DMS 273 treated with DMSO at 0.1 percent for 48 hours (cell line): ENCODE measurements at places on chromosomes 11 and 22.

- DNase-seq, result no peak
These were observed 55.3 kb upstream of the CD44 start for GRCh38 chr11:35083431-35084238.

GRCh38 chr11:123235656-123236261 lies 40.7 kb upstream of the CLMP start:
- no peak for DNase-seq

DNA sequence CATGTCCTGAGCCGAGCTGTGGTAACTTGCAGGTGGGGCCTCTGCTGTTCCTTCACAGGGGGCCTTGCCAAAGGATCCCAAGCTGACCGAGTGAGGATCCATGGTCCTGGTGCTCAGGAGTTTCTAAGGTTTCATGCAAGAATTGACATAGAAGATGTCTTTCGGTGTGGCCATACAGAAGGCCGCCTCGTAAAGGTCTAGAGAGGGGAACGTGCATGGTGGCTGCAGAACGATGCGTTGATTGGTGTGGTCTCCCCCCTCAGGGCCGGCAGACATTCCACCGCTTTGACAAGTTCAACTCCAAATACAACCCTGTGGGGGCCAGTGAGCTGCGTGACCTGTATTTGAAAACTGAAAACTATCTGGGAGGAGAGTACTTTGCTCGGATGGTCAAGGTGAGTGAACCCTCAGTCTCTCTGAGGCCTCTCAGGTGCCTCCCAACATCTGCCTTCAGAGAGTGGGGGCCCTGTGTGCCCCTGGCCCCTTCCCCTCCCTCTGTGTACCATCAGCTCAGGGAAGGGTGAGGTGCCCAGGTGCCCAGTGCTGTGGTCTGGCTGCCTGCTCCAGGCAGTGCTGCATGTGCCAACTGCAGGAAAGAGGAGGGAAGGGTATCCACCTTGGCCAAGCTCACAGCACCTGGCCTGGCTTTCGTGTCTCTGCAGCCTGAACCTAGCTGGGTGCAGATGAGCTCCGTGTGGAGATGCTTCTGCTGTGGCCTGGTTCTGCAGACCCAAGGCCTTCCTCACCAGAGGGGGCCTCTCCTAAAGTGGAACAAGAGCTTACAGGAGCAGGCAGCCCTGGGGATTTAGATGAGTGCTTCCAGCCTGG lies 39.8 kb downstream of the AMPD3 start:
- no peak for DNase-seq

DNA sequence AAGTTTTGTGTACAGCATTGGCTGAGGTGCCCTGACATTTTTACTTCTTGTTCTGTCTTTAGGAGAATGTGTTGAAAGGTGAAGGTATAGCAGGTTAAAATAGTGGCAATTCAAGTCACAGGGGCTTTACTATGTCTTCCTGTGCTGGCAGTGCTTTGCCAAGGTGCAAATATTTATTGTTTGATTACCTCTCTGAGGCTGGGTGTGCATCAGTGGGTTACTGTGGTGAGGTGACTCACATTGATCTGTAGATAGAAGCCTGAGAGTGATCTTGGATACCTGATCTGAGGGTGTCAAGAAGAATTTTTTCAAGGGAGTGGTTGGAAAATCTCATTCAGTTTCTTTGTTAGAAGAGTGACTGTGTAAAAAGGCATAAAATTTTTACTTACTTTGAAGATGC lies 90.0 kb downstream of the ARHGAP42 start:
- no peak for DNase-seq

- DNase-seq, result no peak
These were observed 87.6 kb upstream of the FSHB start for GRCh38 chr11:30143098-30143705.

DNA sequence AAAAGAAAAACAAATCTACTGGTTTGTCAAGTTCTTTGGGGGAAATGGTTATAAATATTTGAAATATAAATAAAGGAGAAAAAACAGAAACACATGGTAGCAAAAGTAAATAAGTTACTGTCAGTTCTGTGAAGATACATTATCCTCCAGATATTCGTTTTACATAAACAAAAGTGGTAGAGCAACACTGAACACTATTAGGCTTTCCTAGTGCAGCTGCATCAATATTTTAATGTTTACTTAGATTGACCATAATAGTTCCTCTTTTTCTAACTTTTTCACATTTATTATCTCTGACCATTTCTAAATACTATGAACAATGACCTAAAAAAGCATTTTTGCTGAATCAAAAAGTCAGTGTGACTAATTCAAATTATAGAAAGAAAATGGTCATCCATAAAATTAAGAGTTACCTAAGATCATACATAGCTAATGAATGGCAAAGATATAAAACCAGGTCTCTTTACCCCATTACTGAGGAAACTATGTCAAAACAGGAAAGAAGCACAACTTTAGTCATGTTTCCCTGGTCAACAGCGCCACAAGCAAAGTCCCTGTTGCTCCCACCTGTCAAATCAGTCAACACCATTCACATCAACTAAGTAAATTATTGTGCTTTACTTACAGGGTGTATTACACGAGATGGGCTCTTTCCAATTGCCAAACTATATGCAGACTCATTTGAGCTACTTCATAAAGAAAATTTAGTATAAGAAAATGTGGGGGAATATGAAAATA lies 38.5 kb downstream of the SBF2 start:
- DNase-seq, result no peak

- DNase-seq, result no peak
These were observed 156.4 kb upstream of the NARS2 start for GRCh38 chr11:78731027-78731426.

- DNase-seq, result no peak
These were observed 9.0 kb downstream of the GNAZ start for GRCh38 chr22:23079240-23079768.

DNA sequence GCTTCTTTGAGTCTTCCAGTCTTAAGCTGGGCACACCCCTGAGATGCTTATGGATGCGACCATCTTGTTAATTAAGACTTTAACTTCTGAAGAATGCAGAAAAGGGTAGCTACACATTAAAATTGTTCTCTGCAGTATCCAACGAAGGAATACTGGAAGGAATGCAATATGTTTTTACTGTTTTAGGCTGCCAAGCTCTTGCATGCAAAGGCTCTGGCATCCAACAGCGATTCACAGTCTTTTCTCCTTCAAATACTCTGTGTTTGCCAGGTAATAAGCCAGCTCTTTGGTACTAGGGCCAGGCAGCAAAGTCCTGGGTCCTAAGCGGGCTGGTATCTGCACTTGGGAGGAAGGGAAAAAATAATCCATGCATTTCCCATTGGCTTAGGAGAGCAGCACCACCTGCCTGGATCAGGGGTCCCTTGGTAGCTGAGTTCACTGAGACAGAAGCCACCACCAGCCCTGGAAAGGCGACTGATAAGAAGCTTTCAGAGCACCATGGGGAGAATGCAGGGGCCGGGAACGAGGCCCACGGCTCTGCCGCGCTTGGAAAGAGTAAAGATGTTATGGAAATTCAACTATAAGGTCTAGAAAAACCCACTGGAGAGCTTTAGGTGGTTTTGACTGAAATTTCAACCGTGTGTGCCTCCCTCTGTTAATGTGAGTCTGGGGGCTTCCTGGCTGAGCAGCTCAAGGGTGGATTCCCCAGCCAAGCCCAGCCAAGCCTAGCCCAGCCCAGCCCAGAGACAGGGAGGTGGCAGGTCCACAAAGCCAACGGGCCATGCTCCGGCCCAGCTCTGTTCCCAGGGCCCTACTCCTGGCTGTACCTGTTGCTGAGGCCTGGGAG lies 67.0 kb upstream of the CCND1 start:
- no peak for DNase-seq

DNA sequence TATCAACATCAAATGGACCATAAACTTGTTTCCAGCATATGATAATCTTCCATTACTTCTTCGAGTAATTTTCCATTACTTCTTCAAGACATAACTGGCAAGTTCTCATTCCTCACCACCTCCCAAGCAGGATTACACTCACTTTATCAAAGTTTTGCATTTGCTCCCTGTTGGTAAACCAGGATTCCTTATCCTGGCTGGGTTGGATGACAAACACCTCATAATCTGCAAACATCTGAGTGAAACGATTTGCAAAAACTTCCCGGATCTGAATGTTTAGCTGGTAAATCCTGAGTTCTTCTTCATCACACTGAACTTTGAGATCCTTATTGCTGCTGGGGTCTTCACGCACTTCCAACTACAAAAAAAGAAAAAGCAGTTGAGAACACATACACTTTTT lies 86.4 kb downstream of the DENND5A start:
- DNase-seq, result no peak

DNA sequence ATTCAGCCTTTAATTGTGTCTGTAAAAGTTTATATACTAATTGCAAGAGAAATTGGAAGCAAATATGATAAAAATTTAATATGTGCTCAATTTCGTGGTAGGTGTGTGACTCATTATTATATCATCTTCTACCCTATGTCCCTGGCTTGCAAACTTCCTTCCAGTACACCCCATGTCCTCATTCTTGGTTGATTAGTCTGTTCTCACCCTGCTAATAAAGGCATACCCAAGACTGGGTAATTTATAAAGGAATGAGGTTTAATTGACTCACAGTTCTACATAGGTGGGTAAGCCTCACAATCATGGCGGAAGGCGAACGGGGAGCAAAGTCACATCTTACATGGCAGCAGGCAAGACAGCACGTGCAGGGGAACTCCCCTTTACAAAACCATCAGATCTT lies 11.9 kb downstream of the MRGPRX3 start:
- no peak for DNase-seq

DNA sequence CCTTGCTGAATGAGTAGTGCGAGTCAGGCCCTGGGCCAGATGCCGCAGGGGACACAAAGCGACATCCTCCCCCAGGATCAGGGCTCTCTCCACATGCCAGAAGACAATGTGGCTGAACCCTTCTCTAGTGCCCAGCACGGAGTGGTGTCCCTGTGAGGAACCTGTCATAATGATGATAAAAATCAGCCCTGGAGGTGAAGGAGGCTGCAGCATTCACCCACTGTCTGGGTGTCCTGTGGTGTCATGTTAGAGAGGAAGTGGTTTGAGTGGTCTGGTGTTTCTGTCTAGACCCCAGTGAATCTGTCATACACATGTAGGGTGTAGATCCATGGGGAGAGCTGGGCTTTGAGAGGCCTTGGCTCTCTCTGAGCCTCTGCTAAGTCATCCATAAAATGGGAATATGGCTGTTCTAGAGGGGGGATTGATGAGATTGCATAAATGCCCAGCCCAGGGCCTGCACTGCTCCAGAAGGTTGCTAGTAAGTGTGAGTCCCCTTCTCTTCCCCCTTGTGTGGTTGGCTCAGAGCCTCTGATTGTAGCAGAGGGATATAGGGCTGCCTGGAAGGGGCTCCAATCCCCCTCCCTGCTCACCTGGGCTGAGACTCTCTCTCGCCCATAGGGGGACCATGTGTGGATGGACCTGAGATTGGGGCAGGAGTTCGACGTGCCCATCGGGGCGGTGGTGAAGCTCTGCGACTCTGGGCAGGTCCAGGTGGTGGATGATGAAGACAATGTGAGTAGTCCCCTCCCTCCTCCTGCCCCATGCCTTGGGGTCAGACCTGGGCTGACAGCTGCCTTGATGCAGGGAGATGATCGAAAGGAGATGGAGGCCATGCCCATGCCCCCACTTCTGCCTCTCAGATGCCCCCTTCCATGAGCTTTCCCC lies 14.3 kb downstream of the MYO7A start:
- no peak for DNase-seq

- no peak for DNase-seq
These were observed 8.2 kb upstream of the USP2 start for GRCh38 chr11:119389611-119390254.

DNA sequence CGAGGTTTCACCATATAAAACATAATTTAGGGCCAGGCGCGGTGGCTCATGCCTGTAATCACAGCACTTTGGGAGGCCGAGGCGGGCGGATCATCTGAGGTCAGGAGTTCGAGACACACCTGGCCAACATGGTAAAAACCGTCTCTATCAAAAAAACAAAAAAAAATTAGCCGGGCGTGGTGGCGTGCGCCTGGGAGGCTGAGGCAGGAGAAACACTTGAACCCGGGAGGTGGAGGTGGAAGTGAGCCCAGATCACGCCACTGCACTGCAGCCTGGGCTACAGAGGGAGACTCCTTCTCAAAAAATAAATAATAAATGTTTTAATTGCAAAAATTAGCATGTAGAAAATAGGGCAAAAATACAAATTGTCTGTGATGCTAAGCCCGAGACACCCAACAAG lies 993 bp upstream of the SFI1 start:
- no peak for DNase-seq

DNA sequence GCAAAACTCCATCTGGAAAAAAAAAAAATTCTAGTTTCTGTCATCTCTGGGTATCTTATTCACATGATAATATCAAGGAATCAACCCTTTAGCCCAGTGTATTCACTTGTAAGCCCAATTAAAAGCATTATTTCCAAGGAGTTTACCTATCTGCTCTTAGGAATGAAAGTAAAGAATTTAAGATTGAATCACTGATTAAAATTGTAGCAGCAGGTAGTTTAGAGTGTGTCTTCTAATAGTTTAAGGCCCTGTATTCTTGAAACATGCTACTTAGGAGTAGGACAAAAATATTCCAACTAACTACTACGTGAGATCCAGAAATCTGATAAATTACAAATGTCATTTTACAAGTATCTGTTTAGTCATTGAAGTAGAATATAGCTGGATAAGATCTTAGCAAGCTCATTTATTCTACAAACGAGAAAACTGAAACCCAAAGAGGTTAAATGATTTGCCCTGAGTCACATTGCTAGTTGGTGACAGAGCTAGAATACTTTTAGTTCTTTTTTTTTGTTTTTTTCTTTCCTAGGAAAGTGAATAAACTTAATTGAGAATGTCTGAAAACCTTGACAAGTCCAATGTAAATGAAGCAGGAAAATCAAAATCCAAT lies 4.0 kb downstream of the TCP11L1 start:
- no peak for DNase-seq

DNA sequence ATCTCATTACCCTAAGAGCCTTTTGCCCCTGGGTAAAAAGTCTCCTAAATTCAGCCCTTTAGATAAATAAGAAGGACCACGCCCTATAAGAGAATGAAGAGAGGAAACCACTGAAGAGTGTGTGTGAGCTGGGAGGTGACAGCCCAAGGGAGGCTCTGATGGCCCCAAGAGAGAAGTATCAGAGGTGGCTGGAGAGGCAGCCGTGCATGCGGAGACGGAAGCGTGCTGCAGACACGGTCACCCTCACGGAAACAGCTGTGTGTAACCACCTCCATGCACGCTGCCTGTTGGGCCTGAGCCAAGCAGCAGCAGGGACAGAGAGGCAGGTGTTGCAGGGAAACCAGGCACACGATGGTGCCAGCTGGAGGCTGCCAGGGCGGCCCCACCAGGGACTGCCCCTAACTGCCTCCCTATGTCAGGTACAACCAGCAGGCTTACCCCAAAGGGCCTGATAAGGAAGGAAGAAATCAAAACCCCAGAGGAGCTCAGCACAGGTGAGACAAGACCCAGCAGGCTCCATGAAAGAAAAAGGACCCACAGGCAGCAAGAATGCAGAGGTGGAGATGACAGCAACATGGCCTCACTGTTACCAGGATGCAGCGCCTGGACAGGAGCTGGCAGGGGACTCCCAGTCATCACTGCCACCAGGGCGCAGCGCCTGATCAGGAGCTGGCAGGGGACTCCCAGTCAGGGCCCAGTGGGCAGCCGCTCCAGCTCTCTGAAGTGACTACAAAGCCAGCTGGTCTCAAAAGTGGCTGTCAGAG lies 7.8 kb downstream of the LARGE2 start:
- DNase-seq, result peak; percentile 5
